ENCODE measurements at places on chromosomes 4 and X. TPM values are rescaled to one million over a fixed set of nuclear protein-coding genes. Genes with fewer than 3 reads are reported as not detected.

The PFKFB1 gene
- 0.70 TPM for total RNA-seq

The ARHGEF6 gene
- total RNA-seq: 14.5 TPM

The CORIN gene
- total RNA-seq: 5.8 TPM

The TMEM255A gene
- total RNA-seq: 0.88 TPM

The TSPAN5 gene
- total RNA-seq: 23.4 TPM

The STPG2 gene
- total RNA-seq: 1.4 TPM

The PIR gene
- total RNA-seq: 4.1 TPM

The SULT1B1 gene
- 1.6 TPM for total RNA-seq

The MAGEA10 gene
- total RNA-seq: not detected

The PNMA5 gene
- total RNA-seq: not detected

The EPGN gene
- total RNA-seq: 0.88 TPM

The SHROOM4 gene
- 21.8 TPM for total RNA-seq

The XAGE2 gene
- not detected for total RNA-seq

The ANTXR2 gene
- 40.9 TPM for total RNA-seq

The IL2 gene
- total RNA-seq: not detected

The KLHL4 gene
- 4.9 TPM for total RNA-seq

All from metanephros (tissue), 2 donors.